T47D (cell line): ENCODE measurements at places on chromosomes 6 and 20.

GRCh38 chr6:92719773-92720172 is 699.6 kb downstream of the EPHA7 start:
- no peak for DNase-seq

GRCh38 chr6:155349129-155349528 is 34.8 kb upstream of the TFB1M start:
- no peak for DNase-seq

- DNase-seq: peak; percentile 35
These were observed 655 bp downstream of the FAM184A start for GRCh38 chr6:119077643-119078375.

GRCh38 chr6:35777356-35778102 is 1.1 kb downstream of the CLPSL2 start:
- no peak for DNase-seq

DNA sequence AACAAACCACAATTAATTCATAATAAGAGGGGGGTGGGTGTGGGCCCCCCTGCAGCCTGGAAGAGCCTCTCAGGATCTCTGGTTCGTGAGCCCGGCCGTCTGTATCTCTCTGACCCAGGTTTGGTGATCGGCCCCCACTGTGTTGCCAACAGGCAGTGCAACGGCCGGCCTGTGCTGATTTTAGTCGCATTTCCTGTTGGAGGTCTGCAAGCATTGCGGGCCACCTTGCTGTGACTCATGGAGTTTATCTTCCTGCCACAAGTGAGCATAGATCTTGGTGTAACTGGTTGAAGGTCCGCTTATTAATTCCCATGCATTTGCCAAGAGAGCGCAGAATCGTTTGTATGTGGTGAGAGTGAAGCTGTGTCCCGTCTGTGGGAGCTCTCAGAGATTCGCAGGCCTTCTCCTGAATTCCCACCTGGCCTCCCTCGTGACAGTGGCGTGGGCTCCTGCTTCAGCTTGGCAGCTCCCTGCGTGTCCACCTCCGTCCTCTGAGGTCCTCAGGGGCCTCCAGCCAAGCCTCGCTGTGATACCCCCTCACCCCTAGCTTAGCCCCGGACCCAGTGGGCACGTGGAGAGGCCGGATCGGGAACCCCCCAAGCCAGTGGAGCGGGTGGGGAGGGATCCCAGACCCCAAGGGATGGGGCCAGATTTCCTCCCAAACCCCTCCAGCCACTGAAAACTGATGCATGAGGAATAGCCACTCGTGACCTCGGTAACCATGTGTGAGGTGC is 269.8 kb downstream of the CDH4 start:
- DNase-seq: no peak

DNA sequence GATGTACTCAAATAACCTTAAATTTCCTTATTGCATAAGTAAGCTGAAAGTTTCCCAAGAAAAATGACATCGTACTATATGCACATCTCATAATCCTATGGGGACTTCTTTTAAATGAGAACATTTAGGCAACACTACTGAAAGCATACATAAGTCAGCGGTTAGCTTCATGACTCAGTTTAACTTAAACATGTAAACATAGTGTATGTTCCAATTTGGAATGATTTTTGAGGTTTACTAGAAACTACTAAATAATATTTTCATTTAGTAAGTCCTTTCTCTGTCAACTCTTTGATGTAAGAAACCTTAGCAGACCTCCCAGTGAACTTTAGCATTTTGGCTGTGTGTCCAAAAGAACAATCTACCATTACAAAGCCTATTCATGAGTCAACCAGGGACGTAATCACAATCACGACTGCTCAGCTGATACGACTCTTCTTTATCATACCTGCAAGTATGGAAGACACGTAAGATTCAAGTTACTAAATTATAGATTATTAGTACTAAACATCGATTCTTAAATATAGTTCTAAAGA is 19.3 kb downstream of the HIVEP2 start:
- DNase-seq: no peak

DNA sequence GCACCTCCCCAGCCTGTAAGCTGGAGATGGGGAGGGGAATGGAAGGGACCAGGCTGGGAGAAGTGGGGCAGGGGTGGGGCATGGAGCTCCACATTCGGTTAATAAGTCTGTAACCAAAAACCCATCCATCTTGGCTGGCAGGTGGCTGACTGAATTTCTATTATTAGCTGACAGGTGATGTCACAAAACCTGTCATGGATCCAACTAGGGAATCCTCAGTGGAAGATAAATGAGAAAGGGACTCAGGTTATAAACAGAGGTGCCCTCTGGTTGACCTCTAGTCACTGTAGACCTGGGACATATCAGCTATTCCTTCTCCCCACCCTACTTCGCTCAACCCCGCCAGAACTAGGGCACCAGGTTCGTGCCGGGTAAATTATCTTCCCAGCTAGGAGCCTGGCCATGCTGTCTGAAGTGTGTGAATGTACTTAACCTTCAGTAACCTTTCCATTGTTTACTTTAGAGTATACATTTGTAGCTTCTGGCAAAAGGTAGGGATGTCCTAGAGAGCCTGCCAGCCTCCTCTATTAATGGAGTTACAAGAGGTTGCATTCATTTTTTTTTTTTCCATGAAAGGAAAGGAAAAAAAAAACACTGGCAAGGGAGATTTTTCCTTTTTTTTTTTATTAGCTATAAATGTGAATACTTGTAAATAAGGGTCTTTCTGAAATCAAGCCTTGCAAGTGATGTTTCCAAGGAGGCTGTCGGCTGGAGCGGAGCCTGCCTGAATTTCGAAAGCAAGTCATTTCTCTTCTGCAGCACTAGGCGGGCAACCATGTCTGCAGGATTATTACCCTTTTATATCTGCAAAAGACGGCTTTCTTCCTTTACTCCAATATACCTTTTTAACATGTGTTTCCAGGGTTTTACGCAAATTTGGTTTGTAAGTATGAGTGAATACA is 135.9 kb downstream of the TMEM242 start:
- no peak for DNase-seq

DNA sequence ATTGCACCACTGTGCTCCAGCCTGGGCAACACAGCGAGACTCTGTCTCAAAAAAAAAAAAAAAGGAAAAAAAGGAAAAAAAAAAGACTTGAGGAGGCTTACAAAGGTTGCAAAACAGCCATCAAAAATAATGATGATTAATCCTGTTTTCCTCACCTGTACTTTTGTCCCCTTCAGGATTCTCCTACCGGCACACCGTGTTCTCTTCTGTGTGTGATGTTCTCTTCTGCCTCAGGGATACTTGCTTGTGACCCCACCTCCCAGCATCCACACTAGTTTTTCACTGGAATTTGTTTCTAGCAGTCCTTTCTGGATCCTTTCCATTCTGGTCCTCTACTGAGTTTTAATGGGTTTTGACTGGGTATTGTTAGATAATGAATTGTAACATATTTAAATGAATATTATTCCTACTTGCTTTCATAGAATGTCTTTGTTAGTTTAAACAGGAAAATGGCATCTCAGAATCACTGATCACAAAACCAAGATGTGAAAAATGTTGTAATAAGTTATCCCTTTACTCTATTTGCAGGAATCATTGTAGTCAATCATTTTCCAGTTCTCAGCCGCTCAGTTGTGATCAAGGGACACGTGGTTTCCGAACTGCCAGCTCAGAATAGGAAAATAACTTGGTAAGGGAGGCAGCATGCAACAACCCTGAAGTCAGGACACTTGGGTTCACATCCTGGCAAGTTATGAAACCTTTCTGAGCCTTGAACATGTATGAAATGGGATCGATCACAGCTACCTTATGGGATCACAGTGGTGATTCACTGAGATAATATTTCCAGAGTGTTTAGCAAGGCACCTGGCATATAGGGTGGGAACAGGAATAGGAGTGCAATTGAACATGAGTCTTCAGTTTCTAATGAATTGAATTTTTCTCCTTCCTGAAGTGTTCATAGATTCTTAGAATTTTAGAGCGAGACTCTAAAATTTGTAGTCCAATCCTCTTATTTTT is 8.5 kb downstream of the C6orf89 start:
- DNase-seq: no peak

DNA sequence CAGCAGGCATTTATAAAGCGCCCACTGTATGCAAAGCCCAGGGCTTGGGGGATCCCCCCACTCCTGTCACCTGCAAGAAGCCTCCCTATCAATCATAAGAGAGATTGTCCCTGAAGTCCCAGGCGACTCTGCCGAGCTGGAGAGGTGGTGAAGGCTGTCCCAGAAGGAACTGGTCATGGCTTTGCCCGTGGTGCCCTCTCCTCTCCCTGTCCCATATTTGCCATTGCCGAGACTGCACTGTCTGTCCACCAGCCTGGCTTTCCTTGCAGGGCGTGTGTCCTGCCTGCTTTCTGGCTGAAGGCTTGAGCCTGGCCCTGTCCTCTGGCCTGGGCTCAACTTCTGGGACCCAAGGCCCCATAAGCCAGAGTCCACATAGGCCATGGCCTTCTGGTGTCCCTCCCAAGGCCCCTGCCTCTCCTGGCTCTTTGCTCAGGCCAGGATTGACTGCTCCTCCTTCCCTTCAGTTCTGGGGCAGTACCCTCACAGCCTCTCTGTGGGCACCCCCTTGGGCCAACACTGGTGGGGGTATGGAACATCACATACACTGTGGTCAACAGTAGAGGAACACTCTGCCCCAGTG is 46.9 kb downstream of the CPXM1 start:
- no peak for DNase-seq

DNA sequence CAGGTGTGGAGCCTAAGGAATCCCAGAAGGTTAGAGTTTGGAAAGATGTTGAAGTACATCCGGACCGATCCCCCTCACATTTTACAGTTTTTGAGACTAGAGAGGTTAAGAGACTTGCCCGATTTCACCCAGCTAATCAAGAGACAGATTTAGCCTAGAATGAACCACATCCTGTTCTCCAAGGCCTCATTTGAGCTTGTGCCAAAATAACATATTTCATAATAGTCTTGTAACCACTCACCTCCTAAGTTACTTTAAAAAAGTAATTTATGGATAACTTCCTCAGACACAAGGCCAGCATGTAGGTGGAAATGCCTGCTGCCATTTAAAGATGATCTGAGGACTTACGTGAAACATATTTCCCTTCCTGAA is 39.8 kb upstream of the ARHGAP18 start:
- no peak for DNase-seq

DNA sequence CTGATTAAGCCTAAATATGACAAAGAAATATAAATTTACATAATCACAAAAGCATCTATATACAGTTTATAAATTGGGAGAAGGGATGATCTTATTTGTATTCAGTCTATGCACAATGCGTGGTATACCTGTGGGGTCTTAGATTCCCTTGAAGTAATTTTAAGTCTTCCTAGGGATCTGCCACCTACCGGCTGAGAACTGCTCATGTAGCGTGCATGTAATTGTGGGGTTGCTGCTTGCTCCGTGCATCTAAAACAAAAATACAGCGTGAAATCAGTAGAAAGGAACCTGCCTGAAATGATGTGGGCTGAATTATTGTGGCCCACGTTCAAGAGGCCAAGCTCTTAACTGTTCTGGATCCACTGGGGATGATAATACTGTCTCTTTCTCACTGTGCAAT is 187.3 kb downstream of the MBOAT1 start:
- no peak for DNase-seq

GRCh38 chr20:35447082-35447789 is 8.2 kb upstream of the CEP250 start:
- peak; percentile 78 for DNase-seq

DNA sequence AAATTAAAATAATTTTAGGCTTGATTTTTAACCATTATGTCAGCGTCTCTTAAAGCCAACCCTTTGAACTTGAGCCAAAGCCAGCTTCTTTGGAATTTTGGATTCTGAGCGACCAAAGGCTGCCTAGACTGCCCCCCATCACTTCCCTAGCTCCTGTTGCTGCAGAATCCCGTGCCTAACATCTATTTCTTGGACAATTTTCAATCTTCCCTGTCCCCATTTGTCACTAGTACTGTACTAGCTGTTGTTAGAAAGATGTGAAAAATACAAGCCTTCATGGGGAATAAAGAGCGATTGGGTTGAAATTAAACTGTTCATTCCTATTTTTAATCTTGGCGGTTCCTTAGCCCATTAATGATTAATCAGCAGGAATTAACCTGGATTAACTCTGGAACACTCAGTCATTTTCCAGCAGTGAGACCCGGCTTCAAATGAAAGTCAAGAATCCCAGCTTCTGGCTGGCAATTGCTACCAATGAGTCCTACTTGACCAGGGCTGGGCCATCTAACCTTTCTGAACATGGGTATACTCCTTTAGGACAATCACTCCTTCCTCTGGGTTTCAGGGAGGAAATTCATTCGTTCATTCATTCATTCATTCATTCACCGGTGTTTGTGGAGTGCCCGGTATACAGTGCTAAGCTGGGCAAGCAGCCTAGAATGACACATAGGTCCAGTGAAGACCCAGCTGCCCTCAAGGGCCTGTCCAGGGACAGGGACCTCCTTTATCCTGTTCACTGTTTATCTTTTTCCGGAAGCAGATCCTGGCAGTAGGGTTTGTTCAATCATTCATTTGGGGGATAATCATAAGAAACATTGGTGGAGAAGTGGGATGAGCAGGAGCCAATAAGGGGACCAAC is 1.4 kb upstream of the RRBP1 start:
- no peak for DNase-seq

DNA sequence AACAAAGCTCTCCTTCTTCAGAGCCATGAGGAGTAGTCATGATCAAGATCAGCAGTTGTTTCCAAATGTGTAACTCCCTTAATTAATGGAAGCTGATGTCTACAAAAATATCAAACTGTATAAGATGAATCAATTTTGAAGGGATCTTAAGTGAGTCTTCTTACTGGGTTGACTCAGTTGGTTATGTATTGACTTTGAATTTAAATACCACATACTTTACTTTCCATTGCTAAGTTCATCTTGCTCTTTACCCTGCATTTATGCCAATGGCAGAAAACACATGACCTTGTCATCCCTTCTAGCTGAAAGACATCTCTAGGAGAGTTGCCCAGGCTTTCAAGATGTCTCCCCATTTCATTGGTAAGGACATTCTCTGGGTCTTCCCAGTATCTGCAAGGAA is 123.2 kb upstream of the STMND1 start:
- no peak for DNase-seq

DNA sequence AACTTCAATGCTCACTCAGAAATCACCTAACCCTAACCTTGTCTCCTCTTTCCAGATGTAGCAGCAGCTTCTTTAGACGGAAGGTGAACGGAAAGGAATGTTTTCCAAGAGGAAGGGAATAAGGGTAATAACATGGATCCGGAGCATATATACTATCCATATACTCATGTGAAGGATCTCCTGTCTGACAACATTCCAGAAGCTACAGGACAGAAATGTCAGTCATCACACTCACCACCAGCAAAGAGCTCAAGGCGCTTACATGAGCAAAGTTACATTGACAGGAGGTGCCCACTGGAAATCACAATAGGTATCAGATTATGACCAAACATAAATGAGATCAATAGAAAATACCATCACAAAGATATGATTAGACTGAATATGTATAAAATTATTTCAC is 122.1 kb upstream of the CCDC28A start:
- DNase-seq: no peak

- peak; percentile 24 for DNase-seq
These were observed 22.9 kb downstream of the NT5E start for GRCh38 chr6:85472744-85473143.

DNA sequence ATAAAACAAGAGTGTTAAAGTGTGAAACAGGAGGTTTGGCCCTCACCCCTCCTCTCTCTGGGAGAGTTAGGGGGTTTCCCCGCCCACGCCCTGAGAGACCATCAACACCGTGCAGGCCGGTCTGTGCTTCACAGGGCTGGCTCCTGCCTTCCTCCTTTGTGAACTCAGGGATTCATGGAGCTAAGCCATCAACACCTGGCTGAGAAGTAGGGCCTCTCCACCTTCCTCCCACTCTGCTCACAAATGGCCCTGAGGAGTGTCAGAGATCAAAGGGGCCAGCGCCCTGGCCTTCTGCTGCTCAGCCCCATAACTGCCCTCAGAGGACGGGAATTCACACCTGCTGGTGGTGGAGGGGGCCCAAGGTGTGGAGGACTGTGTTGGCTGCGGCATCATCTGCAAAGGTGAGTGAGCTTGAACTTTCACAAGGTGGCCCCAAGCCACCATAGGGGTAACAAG is 88.6 kb downstream of the PSMB1 start:
- DNase-seq: no peak
